ENCODE measurements at places on chromosomes 11 and 22. TPM values are rescaled to one million over a fixed set of nuclear protein-coding genes. Genes with fewer than 3 reads are reported as not detected.

MS4A14 gene
- 4.1 TPM for total RNA-seq

GRIK4 gene
- total RNA-seq = not detected

TRIM44 gene
- total RNA-seq = 63.3 TPM

B4GALNT4 gene
- total RNA-seq = 0.58 TPM

NLRP14 gene
- 0.10 TPM for total RNA-seq

IL18 gene
- 17.1 TPM for total RNA-seq

HIC2 gene
- total RNA-seq = 5.4 TPM
